Left lung (tissue), 14 donors: ENCODE measurements at places on chromosomes 3 and 15. TPM values are rescaled to one million over a fixed set of nuclear protein-coding genes. Genes with fewer than 3 reads are reported as not detected.

FANCD2OS gene
- polyA plus RNA-seq: 0.72 TPM

ISLR2 gene
- 8.4 TPM for polyA plus RNA-seq

GRCh38 chr3:139110072-139110830 lies 65.6 kb upstream of the PRR23C start:
- no peak for DNase-seq

GATM gene
- polyA plus RNA-seq: 21.4 TPM

PEX5L gene
- polyA plus RNA-seq: 0.63 TPM

GRCh38 chr15:100310513-100311153 lies 31.1 kb downstream of the ADAMTS17 start:
- no peak for DNase-seq

DNA sequence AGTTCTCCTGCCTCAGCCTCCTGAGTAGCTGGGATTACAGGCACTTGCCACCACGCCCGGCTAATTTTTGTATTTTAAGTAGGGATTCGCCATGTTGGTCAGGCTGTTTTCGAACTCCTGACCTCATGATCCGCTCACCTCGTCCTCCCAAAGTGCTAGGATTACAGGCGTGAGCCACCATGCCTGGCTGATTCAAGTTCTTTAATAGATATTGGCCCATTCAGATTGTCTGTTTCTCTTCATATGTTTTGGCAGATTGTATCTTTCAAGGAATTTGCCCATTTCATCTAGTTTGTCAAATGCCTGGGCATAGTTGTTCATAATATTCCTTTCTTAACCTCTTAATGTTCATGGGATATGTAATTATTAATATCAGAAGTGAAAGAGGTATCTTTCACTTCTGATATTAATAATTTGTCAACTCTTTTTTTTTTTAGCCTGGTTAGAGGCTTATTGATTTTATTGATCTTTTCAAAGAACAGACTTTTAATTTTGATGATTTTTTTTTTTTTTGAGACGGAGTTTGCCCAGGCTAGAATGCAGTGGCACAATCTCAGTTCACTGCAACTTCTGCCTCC lies 40.2 kb upstream of the ZFAND6 start:
- DNase-seq: no peak

SERPINI2 gene
- polyA plus RNA-seq: 2.3 TPM

DNA sequence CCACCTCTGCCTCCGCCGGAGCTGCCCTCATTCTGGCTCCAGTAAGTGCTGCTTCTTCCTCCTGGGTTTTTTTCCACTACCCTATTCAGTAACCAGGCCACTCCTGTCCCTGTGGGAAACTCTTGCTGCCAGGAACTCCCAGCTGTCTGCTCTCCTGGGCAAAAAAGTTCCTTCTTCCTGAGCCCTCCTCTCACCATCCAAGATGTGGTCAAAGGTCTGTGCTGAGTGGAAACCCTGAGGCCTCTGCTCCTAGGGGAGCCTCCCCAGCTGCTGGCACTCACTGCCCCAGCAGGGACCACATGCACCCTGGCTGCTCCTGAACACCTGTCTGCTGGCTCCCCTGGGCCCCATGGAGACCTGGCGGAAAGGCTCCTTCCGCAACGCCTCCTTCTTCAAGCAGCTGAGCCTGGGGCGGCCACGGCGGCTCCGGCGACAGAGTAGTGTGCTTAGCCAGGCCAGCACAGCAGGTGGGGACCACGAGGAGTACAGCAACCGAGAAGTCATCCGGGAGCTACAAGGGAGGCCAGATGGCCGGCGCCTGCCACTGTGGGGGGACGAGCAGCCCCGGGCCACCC lies 454 bp downstream of the C15orf62 start:
- no peak for DNase-seq
